NCI-H1092 (cell line): ENCODE measurements at places on chromosomes 12 and 14.

- DNase-seq = no peak
These were observed 49.2 kb upstream of the NCOR2 start for GRCh38 chr12:124616394-124617221.

GRCh38 chr14:69676723-69677122 lies 65.3 kb downstream of the SUSD6 start:
- DNase-seq = no peak

- DNase-seq = no peak
These were observed 148.4 kb downstream of the SLC25A21 start for GRCh38 chr14:37023875-37024565.

- no peak for DNase-seq
These were observed 953 bp upstream of the SNRPF start for GRCh38 chr12:95857799-95858198.

DNA sequence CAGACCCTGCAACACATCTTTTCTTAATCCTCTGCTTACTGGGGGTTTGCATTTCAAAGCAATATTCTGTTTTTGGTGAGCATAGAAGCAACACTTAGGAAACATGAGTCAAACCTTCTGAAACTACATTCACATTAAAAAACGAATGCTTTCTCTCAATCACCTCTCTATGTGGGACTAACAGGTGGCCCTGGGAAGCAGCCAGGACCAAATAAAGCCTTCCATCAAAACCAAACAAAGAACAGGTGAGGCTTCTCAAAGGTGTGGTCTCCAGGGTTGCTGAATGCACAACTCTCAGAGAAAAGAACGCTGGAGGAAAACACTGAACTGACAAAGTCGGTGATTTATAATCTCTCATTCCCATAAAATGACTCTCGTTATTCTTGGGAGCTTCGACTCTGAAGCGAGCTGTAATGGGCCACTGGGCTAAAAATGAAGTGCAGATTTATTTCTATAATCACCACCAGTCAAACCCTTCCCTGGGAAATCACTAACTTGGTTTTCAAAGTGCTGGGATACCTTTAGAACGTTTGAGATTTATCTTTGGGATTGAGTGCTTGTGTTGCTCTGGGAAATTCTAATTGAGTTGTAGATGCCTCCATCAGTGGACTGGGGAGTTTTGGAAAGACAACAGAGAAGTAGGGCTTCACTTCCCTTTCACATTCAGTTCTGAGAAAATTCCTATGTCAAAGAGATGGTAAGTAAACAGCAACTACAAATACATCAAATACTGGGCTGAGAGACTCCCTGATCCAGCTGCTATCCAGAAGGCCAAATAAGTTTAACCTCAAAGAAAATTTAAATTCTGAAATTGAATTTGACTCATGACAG lies 262.0 kb upstream of the TMPO start:
- DNase-seq = no peak

GRCh38 chr12:98882526-98882925 lies 237.4 kb downstream of the APAF1 start:
- no peak for DNase-seq

- DNase-seq = no peak
These were observed 6.4 kb downstream of the ADGRD1 start for GRCh38 chr12:130960058-130960457.

DNA sequence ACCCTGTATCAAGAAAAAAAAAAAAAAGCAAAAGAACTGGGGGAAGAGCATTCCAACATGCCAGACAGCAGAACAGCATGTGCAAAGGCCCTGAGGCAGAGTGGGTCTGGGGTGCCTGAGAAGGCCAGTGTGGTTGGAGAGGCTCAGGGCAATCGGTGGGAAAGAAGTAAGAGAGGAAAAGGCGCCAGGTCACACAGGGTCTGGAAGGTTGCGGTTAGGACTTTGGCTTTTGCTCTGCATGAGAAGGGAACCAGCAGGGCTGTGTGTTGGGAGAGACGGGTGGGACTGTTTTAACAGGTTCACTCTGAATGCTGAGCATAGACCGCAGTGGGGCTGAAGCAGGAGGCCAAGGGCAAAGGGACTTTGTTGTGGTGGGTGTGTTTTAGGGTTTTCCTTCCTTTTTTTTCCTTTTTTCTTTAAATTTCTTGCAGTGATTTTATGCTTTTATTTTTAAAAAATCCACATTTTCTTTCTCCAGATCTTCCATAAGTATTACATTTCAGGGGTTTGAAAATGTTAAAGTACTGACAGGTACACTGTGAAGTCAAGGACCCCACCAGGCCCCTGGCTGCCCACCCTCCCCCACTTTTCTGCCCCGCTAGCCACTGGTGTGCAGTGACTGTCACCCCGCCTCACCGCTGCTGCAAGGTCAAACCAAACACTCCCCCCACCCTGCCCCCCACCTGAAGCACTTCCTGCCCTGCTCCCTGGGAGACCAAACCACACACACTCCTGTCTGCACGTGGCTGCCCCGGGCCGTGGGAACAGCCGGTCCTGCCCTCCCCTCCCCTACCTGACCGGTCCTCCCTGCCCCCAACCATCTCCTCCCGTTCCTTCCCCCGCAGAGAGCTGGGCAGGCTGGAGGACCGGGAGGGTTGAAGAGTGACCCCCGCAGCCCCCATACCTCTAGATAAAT lies 30.0 kb downstream of the DTX1 start:
- DNase-seq = no peak

- no peak for DNase-seq
These were observed at the start of gene GPRC5A for GRCh38 chr12:12891080-12891880. GPRC5A (plus strand) TSS chr12:12891562; CDS start chr12:12908250, 16,688 bp downstream.

DNA sequence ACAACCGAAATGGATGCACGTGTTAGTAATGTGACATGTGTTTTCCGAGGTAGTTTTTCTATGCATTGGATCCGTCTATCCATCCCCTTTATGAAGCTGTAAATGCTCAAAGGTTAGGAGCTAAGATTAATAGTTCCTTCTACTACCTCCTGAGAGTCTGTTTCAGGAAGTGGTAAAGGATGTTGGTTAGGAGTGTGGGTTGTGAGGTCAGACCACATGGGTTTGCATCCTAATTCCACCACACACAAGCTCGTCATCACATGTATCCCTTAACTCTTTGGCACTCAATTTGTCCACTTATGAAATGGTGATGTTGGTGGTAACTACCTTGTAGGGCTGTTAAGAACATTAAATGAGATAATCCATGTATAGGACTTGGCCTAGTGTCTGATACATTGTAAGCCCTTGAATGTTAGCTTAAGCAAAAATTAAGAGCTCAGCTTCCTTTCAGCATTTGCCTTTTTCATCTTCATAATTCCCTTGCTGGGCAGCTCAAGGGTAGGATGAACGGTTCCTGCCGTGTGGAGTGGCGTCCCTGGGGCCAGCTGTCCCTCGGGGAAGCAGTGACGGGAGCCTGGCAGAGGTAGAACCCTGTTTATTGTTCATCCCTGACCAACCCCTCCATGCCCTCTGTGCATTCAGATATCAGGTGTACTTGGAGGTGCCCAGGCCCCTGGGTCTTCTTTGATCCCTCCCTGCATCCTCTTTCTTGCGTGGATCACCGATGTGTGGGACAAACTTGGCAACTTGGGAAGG lies 52.3 kb downstream of the TSPAN9 start:
- peak; percentile 71 for DNase-seq

DNA sequence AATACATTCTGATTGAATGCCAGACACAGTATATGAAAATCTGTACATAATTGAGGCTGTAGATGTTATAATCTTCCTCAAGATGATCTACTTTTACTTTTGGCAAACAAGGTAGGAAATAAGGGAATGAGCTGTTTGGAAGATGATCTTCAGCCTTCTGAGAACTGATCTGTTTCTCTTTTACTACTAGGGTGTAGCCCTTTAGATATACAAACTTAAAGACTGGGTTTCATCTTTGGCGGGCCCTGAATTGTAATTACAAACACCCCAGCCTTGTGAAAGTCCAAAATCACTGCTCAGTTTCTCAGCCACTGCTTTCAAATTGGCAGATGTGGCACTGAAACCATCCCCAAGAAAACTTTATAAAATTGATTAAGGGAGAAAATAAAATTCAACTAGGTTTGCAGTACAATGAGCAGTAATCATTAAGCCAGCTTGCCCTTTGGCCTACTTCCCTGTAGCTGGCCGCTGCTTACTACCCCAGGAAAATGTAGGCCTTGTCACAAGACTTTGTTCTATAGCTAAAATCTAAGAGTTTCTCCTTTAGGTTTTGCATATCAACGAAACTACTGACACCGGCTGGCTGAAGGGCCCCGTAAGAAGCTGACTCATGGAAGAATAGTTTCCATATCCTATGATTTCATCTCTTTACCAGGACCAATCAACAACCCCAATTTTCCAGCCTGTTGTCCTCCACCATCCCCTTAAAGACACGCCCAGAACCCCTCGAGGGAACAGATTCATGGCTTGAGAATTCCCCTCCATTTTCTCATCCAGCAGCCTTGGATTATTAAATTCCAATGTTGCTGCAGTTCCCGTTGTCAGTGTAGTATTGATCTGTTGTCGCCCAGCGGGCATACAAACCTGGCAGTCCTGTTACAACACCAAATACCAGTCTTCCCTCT lies 210.8 kb downstream of the PCNX1 start:
- DNase-seq = no peak

DNA sequence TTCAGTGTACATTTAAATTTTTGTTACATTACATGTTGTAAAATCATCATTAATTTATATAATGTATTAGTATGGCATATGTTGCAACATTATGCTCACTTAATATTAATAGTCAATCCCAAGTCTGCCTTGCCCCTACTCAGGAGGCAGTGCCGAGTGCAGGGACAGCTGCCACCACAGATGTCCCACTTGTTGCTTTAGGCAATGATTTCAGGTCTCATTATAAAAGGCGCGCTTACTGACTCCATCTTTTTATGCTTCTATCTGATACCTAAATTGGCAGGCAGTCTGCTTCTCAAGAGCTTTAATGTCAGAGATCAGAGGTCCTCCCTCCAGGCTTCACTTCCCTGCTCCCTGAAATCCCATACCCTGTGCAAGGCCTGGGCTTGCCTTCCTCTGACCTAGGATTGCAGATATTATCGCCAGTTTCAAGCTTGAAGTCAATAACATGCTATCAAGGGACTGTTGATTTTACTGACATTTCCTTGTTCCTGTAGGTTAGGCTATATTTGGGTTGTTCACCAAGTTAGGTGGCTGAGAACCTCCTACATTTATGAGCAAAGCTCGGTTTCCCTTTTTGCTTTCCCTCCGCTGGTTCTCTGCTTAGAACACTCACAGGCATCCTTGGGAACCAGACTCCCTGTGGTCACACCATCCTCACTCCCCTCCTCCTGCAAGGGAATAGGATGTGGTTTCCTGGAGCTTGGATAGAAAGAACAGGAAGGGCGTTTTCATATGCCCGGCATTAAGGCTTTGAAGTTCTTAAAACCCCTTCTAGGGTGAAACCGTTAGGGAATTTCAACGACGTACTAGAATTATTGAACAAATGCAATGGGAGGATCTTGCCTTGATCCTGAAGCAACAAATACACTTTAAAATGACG lies 208.4 kb upstream of the FKBP4 start:
- DNase-seq = peak; percentile 32

DNA sequence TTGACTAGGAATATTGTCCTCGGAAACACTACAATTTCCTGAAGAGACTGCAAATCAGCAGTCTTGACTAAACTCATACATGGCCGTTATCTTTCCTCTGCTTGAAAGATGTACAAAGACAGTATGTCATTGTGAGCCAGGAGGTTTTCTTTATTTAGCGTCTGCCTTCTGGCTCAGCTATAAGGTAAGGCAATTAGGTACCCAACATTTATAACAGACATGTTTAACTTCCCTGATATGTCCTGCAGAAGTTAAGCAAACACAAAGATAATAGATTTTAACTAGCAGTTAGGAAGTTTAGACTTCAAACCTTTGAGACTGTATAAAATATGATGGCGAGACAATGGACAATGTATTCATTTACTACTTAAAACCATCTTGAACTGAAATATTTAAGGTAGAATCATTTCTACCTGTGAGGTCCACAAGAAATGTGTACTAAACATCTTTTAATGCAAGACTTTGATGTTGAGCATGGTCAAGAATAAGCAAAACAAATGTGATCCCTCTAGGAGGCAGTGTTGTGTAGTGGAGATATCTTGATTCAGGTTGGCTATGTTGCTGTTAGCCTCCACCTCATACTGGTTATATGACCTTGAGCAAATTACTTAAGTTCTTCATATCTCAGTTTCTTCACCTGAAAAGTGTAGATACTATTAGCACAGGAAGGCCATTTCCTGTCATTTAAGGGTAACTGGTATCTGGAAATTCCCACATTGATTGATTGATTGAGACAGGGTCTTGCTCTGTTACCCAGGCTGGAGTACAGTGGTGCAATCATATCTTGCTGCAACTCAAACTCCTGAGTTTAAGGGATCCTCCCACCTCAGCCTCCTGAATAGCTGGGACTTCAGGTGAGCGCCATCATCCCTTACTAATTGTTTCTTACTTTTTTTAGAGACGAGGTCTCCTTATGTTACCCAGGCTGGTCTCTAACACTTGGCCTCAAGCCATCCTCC lies 96.3 kb upstream of the EEA1 start:
- DNase-seq = peak; percentile 14

- DNase-seq = no peak
These were observed 14.7 kb upstream of the CDH24 start for GRCh38 chr14:23071921-23072539.

DNA sequence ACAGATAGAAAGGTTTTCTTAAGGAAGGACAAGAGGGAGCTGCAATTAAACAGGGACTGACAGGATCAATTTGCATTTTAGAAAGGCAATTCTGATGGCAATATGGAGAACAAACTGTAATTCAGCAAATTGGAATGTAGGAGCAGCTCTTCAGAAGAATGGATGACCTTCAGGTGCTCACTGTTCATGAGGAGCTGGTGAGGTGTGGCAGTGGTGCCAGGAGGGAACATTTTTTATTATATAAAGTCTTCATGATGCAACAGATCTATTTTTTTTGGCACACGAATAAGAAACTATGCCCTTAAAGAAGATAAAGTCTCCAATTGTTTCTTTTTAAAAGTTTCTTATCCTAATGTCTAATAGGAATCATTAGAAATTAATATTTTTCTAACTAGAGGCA lies 151.7 kb downstream of the SLC38A4 start:
- no peak for DNase-seq

GRCh38 chr14:88631091-88631490 lies 68.3 kb downstream of the ZC3H14 start:
- DNase-seq = no peak

DNA sequence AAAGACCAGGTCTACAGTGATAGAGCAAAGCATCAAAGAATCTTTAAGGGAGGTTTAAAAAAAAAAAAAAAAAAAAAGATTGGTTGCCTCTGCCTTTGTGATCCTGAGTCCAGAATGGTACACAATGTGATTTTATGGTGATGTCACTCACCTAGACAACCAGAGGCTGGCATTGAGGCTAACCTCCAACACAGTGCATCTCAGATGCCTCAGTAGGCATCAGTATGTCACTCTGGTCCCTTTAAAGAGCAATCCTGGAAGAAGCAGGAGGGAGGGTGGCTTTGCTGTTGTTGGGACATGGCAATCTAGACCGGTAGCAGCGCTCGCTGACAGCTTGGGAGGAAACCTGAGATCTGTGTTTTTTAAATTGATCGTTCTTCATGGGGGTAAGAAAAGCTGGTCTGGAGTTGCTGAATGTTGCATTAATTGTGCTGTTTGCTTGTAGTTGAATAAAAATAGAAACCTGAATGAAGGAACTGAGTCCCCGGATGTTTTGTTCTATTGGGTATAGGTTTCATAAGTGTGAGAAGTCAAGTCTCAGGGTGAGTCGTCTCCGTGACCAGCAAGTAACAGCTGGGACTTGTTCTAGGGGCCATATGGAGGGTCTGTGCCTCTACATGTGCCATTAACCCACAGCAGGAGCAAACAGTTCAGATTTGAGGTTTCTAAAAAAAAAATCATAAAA lies 9.3 kb downstream of the PEBP1 start:
- DNase-seq = no peak
